ENCODE measurements at places on chromosomes 11 and 22.

DNA sequence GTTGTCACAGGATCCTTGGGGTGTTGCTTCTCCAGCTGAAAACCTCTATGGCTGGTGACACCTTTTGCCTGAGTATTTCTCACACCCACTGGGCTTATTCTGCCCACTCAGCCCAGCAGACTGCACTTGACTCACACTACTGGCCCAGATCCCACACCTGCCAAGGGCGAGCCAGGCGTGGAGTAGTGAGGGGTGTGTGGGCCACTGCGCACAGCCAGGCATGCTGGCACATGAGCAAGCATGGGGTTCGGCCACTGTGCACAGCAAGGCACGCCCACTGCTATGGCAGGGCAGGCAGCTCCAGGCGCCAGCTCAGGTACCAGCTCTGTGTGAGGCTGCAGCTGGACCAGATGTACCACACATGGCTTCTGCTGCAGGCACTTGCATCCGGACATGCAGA lies 116.5 kb upstream of the MTNR1B start:
- no peak for DNase-seq

- DNase-seq, result peak; percentile 76
Measured at GRCh38 chr11:57638005-57638781, 11.5 kb downstream of the YPEL4 start.

DNA sequence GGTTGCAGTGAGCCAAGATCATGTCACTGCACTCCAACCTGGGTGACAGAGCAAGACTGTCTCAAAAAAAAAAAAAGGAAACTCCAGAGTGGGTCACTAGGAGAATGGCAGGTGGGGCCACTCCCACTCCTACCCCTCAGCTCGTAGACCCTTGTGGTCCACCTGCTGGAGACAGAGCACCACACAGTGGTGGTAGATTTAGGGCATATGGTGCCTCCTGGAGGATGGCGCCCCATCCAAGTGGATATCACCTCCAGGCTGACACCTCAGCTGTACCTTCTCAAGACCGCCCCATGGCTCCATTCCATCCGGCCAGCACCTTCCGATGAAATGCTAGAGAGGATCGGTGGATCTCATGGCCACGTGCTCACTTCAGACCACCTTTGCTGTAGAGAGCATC lies 6.2 kb downstream of the CYTH4 start:
- no peak for DNase-seq

GRCh38 chr11:61037441-61038093 lies 64.7 kb upstream of the CD5 start:
- peak; percentile 40 for DNase-seq

DNA sequence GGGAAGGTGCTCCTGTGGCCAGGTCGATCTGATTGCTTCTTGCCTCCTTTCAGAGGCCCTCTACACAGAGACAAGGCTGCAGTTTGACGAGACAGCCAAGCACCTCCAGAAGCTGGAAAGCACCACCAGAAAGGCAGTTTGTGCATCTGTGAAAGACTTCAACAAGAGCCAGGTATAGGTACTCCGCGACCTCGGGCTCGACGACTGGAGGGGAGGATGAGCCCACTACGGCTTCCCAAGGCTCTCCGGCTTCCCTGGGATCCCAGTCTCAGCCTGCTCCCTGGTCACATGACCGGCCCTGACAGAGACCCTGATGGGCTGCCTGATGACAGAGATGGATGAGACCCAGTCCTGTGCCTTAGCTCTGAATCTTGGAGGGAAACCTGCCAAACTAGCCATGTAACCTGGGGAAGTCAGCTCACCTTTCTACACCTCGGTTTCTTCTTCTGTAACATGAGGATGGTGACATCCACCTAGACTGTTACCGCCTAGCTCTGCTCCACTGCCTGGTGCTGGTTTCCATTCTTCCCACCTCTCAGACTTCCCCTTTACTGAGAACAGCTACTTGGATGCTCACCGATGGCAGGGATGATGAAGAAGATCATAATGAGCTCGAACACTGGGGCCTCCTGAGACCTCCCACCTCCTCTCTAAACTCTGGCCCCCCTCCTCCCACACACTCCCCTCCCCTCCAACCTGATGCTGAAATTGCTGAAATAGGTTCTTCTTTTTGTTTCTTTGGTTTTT lies 8.9 kb downstream of the RIBC2 start:
- DNase-seq, result no peak
